ENCODE measurements at places on chromosomes 4 and X.

DNA sequence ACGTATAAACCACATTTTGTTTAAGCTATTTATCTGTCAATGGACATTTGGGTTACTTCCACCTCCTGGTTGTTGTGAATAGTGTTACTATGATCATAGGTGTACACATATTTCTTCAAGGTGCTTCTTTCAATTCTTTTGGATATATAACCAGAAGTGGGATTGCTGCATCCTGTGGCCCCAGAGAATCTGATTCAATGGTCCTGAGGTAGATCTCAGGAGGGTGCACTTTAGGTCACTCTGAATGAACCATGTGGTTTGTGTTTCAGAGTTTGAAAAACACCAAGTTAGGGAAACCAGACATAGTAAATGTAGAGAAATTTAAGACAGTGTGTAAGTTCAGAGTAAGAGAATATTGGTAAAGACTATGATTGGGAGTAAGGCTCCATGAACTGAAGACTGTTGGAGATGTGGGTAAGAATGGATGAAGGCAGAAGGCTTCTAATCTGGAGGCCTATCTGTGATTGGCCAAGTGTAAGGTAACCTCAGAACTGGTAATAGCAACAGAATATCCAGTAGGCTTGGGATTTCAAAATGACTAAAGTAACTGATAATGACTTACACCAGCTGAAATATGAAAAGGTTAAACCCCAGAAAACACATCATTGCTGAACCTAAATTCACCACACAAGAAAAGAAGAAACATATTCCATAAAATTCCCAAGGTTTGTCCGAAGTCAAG lies 236.9 kb downstream of the CAMK2D start:
- peaks cover 12% of the 10 kb centered on the region for H3K4me1 ChIP-seq
- H3K27ac ChIP-seq, result no peak overlapping the region
- no peak for DNase-seq
- no peaks in the 10 kb centered on the region for H3K27me3 ChIP-seq
- H3K4me3 ChIP-seq, result no peak overlapping the region

- H3K4me1 ChIP-seq, result no peaks in the 10 kb centered on the region
- H3K27me3 ChIP-seq, result no peaks in the 10 kb centered on the region
- no peak overlapping the region for H3K4me3 ChIP-seq
- no peaks in the 10 kb centered on the region for H3K36me3 ChIP-seq
Measured at GRCh38 chrX:98068024-98068580, 1184.4 kb downstream of the RPA4 start.

DNA sequence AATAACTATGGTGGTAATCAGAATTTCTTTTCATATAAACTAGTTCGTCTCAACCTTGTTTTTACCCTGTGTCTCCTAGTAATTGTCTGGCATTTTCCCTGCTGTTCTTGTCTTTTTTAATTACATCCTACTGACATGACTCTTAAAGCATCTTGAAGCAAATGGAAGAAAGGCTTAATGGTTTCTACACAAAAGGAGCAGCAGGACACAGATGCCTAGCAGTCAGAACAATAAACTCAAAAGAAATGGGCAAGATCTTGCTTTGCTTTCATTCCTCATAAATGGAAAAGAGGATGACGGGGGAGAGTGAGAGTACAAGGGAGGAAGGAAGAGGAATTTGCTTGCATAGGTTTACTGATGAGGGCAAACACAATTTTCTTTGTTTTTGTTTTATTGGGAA lies 293.2 kb upstream of the EMCN start:
- H3K4me3 ChIP-seq, result no peak overlapping the region
- H3K36me3 ChIP-seq, result no peaks in the 10 kb centered on the region
- no peaks in the 10 kb centered on the region for H3K27me3 ChIP-seq
- no peak overlapping the region for H3K27ac ChIP-seq

- no peak for DNase-seq
- H3K27ac ChIP-seq, result no peak overlapping the region
- no peaks in the 10 kb centered on the region for H3K4me1 ChIP-seq
- H3K36me3 ChIP-seq, result no peaks in the 10 kb centered on the region
- no peak overlapping the region for H3K4me3 ChIP-seq
Measured at GRCh38 chrX:96246436-96246835, 438.2 kb upstream of the DIAPH2 start.

DNA sequence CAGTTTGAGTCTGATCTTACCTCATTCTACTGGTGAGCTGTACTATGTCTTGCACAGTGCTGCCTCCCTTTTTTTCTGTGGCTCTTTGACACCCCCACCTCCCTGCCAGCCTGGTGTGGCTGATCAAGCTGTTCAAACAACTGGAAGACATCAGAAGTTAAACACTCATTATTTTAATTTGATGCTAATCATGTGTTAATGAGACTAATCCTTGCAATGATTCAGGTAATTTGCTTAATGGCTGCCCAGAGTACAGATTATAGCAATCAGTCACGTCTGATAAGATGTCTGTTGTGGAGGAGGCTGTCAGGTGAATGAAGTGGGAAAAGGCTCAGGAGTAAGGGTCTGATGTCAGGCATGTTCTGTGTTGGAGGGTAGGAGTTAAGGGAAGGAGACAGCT lies 87.4 kb upstream of the GK2 start:
- H3K36me3 ChIP-seq, result no peaks in the 10 kb centered on the region
- H3K27me3 ChIP-seq, result no peaks in the 10 kb centered on the region
- H3K27ac ChIP-seq, result no peak overlapping the region
- no peaks in the 10 kb centered on the region for H3K4me1 ChIP-seq

- no peak for DNase-seq
- no peak overlapping the region for H3K4me3 ChIP-seq
- no peaks in the 10 kb centered on the region for H3K27me3 ChIP-seq
Measured at GRCh38 chr4:38386005-38386551, 277.9 kb upstream of the KLF3 start.

- H3K27me3 ChIP-seq, result no peaks in the 10 kb centered on the region
- DNase-seq, result no peak
- H3K4me1 ChIP-seq, result no peaks in the 10 kb centered on the region
Measured at GRCh38 chr4:153976954-153977353, 188.1 kb upstream of the SFRP2 start.

DNA sequence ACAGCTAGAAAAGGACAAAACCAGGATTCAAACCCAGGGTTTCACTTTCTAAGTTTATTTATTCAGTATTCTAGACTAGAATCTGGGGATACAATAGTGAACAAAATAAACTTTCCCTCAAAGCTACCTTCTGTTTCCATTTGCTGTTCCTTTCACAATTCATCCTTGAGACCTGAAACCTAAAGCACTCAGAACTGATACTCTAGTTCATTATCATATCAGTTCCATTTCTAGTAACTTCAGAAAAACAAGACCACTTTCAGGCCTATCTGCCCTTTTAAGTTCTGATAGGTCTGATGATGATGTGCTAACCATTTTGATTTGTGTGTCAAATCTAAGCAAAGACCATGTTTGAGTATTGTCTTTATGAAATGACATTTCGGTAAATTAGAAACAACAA lies 7.8 kb upstream of the XK start:
- peaks cover 4% of the 10 kb centered on the region for H3K4me1 ChIP-seq
- H3K27me3 ChIP-seq, result no peaks in the 10 kb centered on the region
- no peak for DNase-seq
- H3K27ac ChIP-seq, result no peak overlapping the region

GRCh38 chr4:54189140-54189539 lies 40.0 kb upstream of the PDGFRA start:
- H3K4me1 ChIP-seq, result no peaks in the 10 kb centered on the region
- no peak overlapping the region for H3K27ac ChIP-seq
- peaks cover 3% of the 10 kb centered on the region for H3K27me3 ChIP-seq
- no peaks in the 10 kb centered on the region for H3K36me3 ChIP-seq

DNA sequence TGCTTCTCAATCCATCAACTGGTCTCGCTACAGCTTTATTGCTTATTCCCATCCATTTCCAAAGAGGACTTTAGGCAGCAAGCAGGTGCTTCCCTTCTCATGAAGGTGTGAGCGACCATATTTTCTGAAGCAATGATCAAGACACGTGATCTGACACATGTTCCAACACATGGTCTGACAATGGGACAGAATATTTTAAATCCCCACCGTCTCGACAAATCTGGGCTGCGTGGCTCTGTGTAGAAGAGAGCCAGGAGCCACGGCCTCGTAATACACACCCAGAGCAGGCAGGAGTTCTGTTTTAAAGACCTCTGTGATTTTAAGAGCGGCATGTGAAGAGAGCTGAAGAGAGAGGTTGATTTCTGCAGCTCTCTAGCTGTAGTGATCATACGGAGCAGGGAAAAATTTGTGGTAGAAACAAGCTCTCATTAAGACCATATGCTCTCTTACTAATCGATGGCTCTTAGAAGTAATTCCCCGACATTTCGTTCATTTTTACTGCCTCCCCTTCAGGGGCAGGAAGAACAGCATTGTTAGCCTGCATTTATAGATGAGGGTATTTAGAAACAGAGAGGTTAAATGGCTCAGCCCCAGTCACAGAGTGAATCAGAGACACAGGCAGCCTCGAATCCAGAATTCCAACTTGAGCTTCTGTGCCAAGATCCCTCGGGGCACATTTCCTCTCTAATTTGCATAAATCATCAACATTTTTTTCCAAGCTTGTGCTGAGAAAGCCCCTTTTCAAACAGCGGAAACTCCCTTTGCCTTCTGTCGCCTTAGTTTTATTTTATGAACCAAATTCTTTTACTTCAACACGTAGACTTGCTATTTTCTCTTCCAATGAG lies 91.0 kb upstream of the BCOR start:
- H3K27me3 ChIP-seq, result peaks cover 4% of the 10 kb centered on the region
- no peak overlapping the region for H3K27ac ChIP-seq
- H3K36me3 ChIP-seq, result peaks cover 5% of the 10 kb centered on the region
- H3K4me1 ChIP-seq, result peaks cover 2% of the 10 kb centered on the region

DNA sequence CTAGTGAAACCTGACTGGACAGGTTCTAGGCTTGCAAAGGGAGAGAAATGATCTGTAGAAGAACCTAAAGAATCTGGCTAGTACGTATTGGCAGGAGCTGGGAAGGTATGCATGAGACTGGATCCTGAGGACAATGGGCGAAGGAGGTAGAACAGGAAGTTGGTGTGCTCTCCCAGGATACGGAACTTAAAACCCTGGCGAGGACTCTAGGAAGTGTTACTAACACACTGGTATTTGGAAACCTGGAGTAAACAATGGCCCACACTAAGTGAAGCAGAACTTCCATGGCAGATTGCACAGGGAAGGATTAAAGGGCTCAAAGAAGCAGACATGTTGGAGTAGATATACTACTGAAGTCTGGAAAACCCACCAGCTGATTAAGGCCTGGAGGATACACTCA lies 9.1 kb downstream of the SYN1 start:
- no peak for DNase-seq
- no peaks in the 10 kb centered on the region for H3K4me1 ChIP-seq
- no peaks in the 10 kb centered on the region for H3K36me3 ChIP-seq
- no peaks in the 10 kb centered on the region for H3K27me3 ChIP-seq
- H3K27ac ChIP-seq, result no peak overlapping the region

GRCh38 chr4:19786616-19787015 lies 465.1 kb upstream of the SLIT2 start:
- H3K4me3 ChIP-seq, result no peak overlapping the region
- DNase-seq, result no peak
- H3K4me1 ChIP-seq, result no peaks in the 10 kb centered on the region

GRCh38 chr4:137655302-137655701 lies 123.0 kb upstream of the PCDH18 start:
- no peak overlapping the region for H3K4me3 ChIP-seq
- H3K4me1 ChIP-seq, result no peaks in the 10 kb centered on the region
- no peak overlapping the region for H3K27ac ChIP-seq
- DNase-seq, result no peak
- no peaks in the 10 kb centered on the region for H3K36me3 ChIP-seq
- H3K27me3 ChIP-seq, result no peaks in the 10 kb centered on the region

DNA sequence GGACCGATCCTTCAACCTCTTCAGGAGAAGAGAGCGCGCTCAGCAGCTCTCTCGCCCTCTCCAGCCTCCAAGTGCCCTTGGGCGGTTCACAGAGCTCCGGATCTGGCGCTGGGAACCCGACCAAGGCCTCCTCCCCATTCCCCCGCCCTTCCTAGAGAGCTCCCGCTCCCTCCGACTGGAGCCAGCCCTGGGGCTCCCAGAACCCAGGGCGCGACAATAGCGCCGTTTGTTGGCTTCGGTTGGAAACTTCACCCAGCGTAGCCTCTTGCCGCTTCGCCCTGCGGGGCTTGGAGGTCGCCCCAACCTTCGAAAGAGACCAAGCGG lies 3.1 kb upstream of the SOX3 start:
- H3K4me1 ChIP-seq, result no peaks in the 10 kb centered on the region
- H3K4me3 ChIP-seq, result no peak overlapping the region
- H3K27ac ChIP-seq, result no peak overlapping the region
- H3K27me3 ChIP-seq, result peaks cover 56% of the 10 kb centered on the region
- DNase-seq, result no peak
- peaks cover 3% of the 10 kb centered on the region for H3K36me3 ChIP-seq

DNA sequence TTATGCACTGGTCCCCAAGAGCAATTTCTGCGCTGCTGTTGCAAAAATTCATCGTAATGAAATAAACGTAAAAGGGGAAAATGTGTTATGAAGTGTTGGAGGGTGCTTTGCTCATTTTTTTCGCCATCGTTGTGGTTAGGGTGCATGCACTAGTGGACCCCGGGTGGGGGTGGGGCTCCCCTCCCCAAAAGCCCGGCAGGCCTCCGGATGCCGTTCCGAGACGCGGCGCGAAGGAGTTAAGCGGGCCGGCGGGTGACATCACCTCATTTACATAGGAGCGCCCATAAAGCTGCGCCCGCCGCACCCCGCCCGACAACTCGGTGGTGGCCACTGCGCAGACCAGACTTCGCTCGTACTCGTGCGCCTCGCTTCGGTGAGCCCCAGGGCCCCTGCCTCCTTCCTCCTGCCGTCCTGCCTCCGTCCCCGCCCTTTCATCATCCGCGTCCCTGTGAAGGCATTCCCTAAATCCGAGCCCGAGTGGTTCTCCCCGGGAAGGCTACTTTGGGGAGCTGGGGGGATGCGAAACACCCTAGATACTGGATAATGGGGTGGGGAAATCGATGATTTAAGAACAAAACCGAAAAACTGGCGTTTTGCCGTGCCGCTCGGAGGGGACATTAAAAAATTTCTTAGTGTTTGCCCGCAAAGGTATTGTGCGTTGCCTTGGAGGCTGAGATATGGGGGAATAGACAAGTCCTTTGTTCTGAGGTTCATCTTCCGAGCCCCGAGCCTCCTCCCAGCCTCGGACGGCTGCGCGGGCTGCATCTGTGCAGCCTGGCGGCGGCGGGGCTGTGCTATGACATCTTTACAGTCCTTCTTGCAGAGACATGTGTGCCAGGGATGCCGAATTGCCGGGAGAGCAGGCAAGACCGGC lies at the start of gene TMSB4X:
Gene TMSB4X (plus strand): TSS at position 315 of the 874 bp plus-strand sequence.
- H3K4me1 ChIP-seq, result peaks cover 34% of the 10 kb centered on the region
- H3K36me3 ChIP-seq, result peaks cover 48% of the 10 kb centered on the region
- DNase-seq, result peak; percentile 90
- H3K4me3 ChIP-seq, result peak within 1 kb of the TSS; percentile 95
- H3K27me3 ChIP-seq, result no peaks in the 10 kb centered on the region

- H3K27me3 ChIP-seq, result peaks cover 29% of the 10 kb centered on the region
- H3K36me3 ChIP-seq, result no peaks in the 10 kb centered on the region
Measured at GRCh38 chr4:165016971-165017370, 14.8 kb upstream of the TRIM60 start.

GRCh38 chr4:40934676-40935075 lies 184.9 kb downstream of the NSUN7 start:
- H3K36me3 ChIP-seq, result no peaks in the 10 kb centered on the region
- H3K4me3 ChIP-seq, result no peak overlapping the region
- no peak for DNase-seq
- no peak overlapping the region for H3K27ac ChIP-seq
- H3K27me3 ChIP-seq, result peaks cover 14% of the 10 kb centered on the region
- H3K4me1 ChIP-seq, result no peaks in the 10 kb centered on the region

Data from activated CD8-positive, alpha-beta memory T cell treated with anti-CD3 and anti-CD28 coated beads, Interleukin-2, amount 10 ng/mL, durations not matched to agents 7 days and 5 days (primary cell).